ENCODE measurements at places on chromosomes 13 and 19. TPM values are rescaled to one million over a fixed set of nuclear protein-coding genes. Genes with fewer than 3 reads are reported as not detected.

The KLC3 gene
- total RNA-seq, result not detected

DNA sequence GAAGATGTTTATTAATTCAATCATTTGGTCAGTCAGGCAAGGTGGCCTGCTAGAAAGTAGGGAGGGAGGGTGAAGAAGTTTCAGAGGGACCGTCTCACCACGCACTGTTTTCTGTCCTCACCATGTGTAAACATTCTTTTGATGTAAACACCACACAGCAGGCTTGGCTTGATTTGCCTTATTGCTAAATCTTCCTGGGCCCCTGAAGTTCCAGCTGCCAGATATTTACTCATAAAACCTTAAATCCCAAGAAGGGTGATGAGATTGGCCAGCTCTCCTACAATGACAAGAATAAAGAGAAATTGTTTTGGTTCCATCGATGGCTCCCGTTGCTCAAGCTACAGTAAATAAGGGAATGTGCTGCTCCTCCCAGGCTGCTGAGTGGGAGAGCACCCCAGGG lies 198.2 kb upstream of the TMTC4 start:
- DNase-seq, result no peak

- DNase-seq, result no peak
These were observed 159.6 kb upstream of the ATXN8OS start for GRCh38 chr13:69948016-69948415.

DNA sequence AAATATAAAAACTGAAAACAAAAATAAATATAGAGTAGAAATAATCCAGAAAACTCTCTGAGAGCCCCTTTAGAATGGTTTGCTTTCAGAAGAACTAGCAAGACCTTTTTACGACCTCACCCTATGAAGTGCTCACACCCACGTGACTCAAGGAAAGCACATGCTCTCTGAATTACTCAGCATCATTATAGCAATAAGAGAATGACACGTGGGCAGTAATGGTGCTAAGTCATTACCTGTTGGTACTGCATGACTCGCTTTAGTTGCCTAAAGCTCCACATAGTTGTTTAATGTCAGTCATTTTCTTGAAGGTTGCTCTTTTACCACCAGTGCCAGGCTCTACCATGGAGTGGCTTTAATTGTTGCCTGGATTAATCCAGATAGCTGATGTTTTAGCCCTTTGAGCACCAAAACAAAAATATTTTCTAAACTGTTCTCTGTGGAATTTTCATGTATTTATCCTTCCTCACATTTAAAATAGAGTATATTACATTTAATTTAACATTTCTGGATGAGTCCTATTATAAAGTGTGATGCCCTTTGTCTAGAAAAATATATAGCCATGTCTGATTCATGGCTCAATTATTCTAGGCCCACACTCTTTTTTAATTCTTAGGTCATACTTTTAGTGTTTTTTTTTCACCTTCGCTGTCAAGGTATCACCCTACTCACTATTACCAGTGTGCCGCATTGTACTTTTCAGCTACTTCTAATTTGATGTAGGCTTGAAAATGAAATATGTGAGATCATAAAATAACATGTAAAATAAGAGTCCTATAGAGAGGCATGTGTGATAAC lies 56.8 kb downstream of the THSD1 start:
- no peak for DNase-seq

The TEX101 gene
- not detected for total RNA-seq

Data from T-helper 17 cell (primary cell).